ENCODE measurements at places on chromosomes 1 and 21.
A peak's percentile ranks its signal among the peaks of the same experiment; 100 is the strongest.

GRCh38 chr1:23020706-23021405 is 1.6 kb downstream of the KDM1A start:
- DNase-seq: no peak

- DNase-seq: no peak
Measured at GRCh38 chr1:162292422-162292849, 84.2 kb downstream of the SPATA46 start.

GRCh38 chr21:28743723-28744122 is 249.0 kb downstream of the LTN1 start:
- no peak for DNase-seq

GRCh38 chr1:245874942-245875580 is 632.0 kb downstream of the SMYD3 start:
- peak; percentile 85 for DNase-seq

DNA sequence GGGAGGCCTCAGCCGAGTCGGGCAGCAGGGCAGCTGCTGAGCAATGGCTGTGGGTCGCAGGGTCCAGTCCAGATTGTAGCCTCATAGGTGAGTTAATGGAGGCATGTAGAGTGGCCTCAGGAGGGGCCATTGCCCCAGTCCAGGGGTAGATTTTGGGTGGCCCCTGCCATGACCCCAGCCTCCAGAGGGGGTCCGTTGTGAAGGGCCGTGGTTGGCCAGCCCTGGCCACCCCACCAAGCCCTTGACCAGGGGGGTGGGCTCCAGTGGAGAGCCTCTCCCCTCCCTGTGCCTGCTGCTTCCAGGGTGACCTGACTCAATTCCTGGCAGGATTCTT is 26.1 kb downstream of the TRPM2 start:
- no peak for DNase-seq

GRCh38 chr1:143611159-143611558 is 360.6 kb downstream of the FAM72C start:
- no peak for DNase-seq

DNA sequence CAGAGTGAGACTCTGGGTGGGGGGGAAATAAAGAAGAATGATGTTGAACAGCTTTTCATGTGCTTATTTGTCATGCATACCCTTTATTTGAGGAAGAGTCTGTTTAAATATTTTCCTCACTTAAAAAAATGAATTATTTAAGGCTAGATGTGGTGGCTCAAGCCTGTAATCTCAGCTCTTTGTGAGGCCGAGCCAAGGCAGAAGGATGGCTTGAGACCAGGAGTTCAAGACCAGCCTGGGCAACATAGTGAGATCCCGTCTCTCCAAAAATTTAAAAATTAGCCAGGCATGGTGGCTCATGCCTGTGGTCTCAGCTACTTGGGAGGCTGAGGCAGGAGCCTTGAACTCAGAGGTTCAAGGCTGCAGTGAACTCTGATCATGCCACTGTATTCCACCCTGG is 25.4 kb downstream of the SLC30A1 start:
- no peak for DNase-seq

DNA sequence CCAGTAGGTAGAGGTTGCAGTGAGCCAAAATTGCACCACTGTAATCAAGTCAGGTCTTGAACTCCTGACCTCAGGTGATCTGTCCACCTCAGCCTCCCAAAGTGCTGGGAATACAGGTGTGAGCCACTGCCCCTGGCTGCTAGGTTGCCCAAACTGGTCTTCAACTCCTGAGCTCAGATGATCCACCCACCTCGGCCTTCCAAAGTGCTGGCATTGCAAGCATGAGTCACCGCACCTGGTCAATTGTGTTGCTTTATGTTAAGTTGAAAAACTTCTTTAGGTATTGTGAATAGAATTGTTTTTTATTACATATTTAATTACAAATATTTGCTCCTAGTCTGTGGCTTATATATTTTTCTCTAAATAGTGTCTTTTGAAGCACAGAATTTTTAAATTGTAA is 80.5 kb downstream of the PRKAB2 start:
- DNase-seq: no peak

DNA sequence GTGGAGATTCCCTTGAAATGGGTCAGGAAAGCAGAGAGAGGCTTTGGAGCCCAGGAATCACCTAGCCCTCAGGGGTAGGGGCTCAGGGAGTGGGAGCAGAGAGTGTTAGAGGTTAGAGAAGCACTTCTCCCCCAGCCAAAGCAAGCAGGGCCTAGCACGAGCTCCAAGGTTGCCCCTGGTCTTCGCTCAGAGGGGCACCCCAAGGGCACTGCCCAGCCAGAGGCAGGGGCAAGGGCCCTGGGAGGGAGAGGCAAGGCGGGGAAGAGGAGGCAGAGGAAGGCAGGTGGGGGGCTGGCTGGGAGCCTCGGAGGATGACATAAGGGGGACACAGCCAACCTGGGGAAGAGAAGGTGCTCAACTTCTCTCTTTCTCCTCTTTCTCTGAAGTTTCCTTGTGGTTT is 71.9 kb downstream of the CASZ1 start:
- DNase-seq: no peak

- peak; percentile 29 for DNase-seq
Measured at GRCh38 chr1:66764994-66765578, 12.8 kb downstream of the DYNLT5 start.

DNA sequence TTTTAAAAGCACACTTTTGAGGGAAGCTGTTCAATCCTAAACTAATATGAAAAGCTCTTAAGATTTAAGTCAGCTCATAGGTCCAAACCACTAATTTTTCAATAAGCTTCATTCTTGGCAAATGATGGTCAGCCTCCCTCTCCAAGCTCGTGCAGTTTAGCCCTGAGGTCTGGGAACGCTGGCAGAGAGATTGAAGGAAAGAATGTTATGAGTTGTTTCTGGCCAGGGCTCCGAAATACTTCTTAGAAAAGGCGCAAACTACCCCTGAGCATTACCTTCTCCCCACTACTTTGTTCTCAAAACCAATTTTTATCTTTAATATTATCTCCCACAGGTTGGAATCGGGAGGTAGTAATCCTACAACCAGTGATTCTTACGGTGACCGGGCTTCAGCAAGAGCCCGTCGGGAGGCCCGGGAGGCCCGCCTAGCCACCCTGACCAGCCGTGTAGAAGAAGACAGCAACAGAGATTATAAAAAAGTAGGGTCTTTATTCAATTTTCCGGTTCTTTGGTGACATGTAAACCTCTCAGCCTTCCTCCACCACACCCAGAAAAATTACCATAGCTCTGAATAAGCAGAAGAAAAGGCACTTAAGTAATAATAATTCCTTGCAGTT is 147.7 kb downstream of the SYT2 start:
- DNase-seq: no peak

DNA sequence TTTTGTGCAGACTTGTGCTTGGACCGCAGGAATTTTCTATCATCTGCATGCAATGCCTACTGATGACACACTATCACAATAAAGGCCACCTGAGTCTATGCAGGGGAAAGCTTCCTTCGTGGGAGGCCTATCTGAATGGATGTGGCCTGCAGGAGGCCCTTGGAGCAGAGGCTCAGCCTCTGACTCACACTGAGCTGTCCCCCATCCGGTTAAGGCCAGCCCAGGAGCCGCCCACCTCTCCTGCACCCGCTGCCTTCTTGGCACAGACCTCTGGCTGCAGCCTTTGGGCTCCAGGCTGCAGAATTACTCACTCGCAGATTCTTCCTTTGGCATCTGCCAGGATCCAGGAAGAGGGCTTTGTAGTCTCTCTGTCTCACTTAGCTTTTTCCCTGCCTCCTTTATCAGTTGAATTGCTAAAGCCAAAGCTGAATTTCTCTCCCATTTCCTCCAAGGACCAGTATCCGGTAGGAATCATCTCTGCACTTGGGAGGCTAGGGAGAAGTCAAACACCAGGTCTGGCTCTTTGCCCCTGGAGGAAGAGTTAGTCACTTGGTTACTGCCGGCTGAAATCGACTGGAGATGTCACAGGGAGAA is 65.1 kb upstream of the JUN start:
- DNase-seq: peak; percentile 95

DNA sequence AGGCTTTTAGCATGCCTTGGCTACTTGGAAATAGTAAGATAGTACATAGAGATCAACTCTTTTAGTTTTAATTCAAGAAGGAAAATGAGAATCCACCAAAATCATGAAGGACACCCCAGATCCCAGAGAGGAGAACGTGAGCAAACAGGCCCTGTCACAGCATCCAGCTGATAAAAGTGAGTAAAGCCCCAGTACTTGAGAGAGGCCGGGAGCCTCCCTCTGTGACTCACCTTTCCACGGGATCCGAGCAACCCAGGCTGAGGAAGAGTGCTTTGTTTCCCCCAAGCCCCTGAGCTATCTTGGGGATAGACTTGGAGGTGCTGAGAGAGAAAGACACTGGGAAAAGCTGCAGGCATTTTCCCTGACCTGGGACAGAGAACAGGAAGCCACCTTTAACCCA is 238.6 kb downstream of the DUSP10 start:
- DNase-seq: no peak

GRCh38 chr1:216665406-216665805 is 57.8 kb downstream of the ESRRG start:
- DNase-seq: no peak

DNA sequence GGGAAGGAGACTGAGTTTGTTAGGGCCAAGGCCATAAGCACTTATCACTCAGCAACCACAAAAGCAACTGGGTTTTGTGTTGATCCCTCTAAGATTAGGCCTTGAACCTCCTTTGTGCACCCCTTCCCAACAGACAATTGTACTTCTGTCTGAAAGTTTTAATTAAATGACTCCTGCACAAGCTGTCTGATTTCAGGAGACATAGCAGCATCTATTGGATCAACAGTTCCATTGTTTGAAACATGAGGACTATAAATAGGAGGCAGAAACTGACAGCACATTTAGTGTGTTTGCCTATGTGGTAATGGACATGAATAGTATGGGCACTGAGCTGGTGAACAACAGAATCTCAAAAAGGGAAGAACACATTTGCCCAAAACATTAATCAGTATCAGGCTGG is 167.3 kb upstream of the KCNJ6 start:
- DNase-seq: no peak

GRCh38 chr21:26529526-26529925 is 43.6 kb downstream of the CYYR1 start:
- no peak for DNase-seq

GRCh38 chr1:26498894-26499293 is 26.7 kb downstream of the HMGN2 start:
- DNase-seq: no peak

- DNase-seq: no peak
Measured at GRCh38 chr1:198212675-198213074, 55.9 kb downstream of the NEK7 start.

DNA sequence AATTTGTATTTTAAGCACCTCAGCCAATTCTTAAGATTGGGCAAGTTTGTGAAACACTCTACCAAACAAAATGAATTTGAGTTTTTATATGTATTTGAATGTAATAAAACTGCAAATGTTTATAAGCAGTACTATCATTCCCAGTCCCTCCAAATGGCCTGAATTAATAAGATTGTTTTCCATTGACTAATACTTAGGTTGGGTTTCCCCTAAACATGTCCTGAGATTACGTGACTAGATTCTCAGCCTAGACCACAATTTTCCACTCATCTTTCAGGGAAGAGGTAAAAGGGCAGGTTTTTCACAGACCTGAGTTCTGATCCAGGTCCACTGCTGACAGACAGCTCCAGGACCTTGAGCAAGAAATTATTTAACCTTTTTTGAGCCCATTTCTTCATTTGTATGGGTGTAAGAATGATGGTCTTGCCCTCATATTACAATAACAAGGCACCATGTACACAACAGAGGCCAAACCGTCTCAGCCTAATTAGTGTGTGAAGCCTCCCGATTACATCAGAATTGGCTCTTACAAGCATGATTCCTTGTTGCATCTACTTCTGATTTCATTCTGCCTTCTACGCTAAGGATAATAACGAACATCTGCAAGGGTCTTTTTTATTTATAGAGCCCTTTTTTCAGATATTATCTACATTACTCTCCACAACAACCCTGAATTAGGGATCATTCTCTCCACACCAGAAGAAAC is 51.2 kb downstream of the BEND5 start:
- DNase-seq: no peak

DNA sequence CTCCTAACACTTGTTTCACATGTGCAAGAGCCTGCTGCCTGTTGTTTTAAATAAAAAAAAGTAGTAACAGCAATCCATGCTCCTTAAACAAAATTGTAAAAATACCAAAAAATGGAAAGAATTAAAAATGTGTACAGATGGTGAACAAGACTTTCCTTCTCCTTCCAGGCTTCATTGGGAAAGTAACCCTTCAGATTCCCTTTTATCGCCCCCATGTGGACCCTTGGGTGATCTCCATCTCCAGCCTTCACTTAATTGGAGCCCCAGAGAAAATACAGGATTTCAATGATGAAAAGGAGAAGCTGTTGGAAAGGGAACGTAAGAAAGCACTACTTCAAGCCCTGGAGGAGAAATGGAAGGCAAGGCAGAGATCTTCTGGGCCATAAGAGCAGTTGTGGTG is 14.2 kb downstream of the VPS13D start:
- DNase-seq: no peak

DNA sequence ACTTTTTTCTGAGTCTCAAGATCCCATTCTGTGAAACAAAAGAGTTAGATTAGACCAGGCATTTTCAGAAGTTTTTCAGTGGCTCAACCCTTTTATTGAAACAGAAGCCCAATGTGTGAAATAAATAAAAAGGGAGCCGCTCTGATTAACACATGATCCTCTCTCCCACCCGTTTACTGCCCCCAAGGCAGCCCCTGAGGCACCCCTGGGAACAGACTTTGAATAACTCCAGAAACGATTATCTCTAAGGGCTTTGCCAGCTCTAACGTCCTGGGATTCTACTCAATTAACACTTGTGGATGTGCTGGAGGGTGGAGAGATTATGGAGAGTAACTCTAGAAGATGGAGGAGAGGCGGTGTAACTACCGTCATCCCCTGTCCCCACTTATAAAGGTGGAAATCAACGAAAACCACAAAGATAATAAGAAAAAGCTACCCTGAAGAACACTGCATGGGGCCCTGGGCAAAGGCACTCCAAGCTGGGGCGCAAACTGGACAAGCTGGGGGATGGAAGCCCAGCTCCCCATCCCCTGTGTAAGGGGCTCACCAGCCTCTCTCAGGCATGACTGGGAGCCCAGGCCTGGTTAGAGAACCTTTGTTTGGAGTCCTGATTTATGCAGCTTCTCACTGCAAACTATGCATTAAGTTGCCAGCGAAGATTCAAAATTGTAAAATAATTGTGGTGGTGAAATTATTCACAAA is 39.0 kb upstream of the GRIK3 start:
- no peak for DNase-seq

DNA sequence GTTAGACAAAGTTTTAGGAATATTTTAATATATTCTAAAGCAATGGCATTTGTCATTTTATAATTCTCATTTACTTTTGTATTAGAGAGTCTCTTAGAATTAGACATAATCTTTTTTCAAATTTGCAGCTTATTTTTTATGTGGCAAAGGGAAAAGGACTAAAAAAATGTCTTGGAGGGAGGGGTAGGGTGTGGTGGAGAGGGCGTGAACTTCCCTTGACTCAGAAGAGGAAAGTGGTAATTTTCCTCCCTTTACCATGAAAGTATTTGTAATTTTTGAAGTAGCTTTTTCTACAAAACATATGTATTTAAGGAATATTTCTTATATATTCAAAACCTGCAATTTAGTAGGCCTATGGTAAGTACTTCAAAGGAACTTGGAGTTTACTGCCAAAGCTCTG is 6.9 kb upstream of the RABGAP1L start:
- DNase-seq: no peak

Measured in smooth muscle cell of the brain vasculature (primary cell).